CD4-positive, alpha-beta T cell treated with Interleukin-21 for 1 hour (primary cell): ENCODE measurements at places on chromosomes 7 and 10.

GRCh38 chr10:90313576-90314325 lies 544.1 kb downstream of the HTR7 start:
- no peak for DNase-seq

DNA sequence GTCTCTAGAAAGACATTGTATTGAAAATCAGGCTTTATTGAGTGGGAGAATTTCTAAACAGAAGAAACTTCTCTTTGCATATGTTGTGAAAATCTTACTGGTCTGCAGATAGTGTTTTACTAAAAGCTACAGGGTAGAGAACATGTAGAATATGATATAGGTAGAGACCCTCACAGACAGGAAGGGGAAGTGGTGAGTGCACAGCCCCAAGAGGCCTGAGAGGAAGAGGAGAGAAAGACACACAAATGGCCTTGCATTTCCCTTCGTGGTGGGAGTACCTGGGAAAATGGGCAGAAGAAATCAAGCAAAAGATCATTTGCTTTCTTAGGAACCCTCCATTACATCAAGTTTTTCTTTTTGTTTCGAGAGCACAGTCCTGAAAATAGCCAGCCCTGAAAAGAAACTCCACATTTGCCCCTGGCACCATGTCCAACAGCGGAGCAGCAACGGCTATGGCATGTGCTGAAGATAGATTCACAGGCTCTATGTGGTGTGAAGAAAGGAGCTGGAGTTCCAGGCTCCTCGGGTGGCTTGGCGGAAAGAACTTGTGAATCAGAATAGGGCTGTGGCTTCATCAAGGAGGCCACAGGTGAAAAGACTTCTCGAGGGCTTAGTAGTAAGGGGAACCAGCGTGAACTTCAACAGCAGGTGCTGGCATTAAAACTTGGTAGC lies 143.5 kb downstream of the CALCR start:
- DNase-seq: no peak

- DNase-seq: no peak
Observed at GRCh38 chr10:26700884-26701630, 3.6 kb downstream of the PDSS1 start.

DNA sequence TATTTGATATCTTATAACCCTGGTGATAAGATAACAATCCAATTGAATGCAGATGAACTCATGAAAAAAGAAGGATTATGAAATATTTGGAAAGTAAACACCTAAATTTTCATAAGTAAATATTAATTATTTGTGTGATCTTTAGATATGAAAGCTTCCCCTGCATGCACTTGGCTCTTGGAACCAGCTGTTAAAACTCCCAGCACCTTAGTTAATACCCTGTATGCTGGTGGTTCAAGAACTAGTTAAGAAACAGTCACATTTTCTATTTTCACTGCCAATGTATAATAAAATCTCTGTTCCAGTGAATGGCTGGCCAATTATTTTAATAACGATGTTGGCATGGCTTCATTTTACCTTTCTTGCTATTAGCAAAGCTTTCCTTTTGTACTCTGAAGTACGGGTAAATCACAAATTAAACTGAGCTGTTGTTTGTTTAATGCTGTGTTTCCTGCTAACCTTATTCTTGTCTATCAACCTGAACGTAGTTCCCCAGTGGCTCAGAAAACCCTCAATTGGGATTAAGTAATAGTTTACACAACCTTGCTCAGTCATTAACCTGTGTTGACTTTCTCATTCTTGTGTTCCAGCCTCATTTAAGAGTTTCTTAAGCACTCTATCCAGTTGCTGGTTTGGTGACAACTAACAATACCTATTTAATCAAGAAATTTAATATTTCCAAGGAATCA lies 38.9 kb downstream of the MET start:
- no peak for DNase-seq

- DNase-seq: no peak
Observed at GRCh38 chr7:120898715-120899499, 41.0 kb upstream of the TSPAN12 start.

GRCh38 chr10:75530299-75530698 lies 98.9 kb downstream of the LRMDA start:
- DNase-seq: no peak

DNA sequence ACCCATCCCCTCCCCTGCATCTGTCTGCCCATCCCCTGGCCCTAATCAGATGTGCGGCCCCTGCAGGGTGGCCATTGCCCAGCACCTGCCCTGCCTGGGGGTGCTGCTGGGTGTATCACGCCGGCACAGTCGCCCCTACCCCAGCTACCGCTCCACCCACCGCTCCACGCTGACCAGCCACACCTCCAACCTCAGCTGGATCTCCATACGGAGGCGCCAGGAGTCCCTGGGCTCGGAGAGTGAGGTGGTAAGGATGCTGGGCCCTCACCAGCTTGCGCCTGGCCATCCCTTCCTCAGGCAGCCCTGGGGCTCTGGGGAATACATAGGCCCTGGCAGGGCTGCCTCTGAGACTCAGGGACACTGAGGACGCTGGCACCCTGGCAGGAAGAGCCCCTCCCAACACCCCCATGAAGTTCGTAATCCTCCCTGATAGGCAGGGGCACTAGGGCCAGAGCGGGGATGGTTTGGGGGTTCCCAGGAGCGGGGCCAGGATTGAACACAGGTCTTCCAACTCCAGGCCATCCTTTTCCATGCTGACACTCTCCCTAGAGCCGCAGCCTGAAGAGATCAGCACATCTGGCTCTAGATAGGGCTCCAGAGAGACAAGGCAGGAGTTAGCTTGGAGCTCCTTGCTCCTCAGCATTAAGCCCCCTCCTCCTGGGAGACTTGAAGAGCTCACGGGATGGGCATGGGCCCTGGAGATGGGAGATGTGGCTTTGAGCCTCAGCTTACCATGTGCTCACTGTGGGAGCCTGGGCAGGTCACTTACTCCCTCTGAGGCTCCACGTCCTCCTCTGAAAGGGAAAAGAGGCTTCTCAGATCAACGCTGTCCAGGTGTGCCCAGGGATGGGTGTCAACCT lies 5.9 kb upstream of the LDB3 start:
- no peak for DNase-seq

- DNase-seq: no peak
Observed at GRCh38 chr10:52488606-52489485, 174.8 kb downstream of the DKK1 start.

- DNase-seq: no peak
Observed at GRCh38 chr10:34727595-34728033, 87.5 kb downstream of the PARD3 start.

GRCh38 chr7:1463676-1464223 lies 4.5 kb upstream of the MICALL2 start:
- DNase-seq: no peak

DNA sequence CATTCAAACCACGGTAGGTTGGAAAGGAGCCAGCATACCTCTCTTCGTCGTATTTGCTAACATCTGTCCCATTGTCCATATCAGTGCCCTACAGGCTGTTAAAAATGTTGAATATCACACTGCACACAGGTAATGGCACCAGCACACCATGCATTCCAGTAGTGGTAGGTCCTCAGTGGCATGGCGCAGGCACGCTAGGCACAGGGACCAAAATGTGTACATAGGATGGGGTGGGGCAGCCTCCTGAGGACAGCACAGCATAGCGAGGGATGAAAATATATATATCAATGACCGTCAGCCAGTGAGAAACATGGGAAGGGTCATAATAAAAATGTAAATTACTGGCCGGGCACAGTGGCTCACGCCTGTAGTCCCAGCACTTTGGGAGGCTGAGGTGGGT lies 99.9 kb upstream of the CTBP2 start:
- DNase-seq: no peak

DNA sequence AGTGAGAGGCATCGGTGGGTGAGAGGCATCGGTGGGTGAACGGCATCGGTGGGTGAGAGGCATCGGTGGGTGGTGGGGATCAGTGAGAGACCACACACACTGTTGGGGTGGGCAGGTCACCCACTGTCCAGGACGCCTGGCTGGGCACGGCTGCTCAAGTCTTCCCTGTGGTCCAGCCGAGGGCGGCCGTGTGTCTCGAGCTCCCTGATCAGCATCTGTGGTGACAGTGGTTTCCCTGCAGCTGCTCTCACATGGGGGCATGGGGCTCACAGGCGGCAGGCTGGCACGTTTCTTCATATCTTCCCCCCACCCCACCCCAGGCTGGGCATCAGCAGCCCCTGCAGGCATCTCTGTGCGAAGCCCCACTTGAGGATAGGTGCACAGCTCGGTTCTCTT lies 78.2 kb downstream of the NKX6-2 start:
- DNase-seq: no peak

DNA sequence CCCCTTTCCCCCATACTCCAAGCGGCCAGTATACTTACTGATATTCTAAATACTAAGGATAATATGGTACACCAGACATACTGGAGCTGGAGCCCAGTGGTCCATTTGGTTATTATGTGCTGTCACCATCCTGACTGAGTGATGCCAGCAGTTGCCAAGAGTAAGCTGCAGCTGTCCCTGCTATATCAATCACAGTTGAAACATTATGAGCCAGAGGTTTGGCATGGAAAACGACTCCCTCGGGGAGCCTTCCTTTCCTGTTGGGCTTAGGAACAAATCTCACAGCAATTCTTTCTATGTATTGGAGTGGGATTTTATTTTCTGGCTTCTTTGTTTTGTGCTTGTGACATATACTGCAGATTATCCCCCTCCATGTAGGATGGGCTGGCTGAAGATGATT lies 32.6 kb downstream of the STRIP2 start:
- no peak for DNase-seq

- DNase-seq: no peak
Observed at GRCh38 chr7:150891740-150892139, 39.4 kb downstream of the AOC1 start.

- no peak for DNase-seq
Observed at GRCh38 chr10:52455098-52455497, 141.0 kb downstream of the DKK1 start.

DNA sequence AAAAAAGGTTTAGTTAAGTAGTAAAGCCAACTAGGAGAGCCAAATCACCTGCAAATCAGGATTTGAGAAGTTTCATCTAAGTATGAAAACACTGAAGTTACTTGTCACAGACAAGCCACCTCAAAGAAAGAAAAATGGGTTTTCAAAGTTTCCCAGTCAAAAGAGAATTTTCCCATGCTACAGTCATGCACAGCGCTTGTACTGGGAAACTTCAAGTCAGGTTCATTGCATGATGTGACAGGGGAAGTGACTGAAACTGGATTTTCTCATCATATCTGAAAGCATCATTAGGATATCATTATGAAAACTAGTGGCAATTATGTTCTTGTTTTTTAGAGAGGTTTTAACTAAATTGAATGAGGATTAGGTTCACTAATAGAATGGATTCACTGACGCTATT lies 167.0 kb downstream of the SGMS1 start:
- DNase-seq: no peak

GRCh38 chr7:66776800-66777442 lies 36.4 kb downstream of the RABGEF1 start:
- no peak for DNase-seq

DNA sequence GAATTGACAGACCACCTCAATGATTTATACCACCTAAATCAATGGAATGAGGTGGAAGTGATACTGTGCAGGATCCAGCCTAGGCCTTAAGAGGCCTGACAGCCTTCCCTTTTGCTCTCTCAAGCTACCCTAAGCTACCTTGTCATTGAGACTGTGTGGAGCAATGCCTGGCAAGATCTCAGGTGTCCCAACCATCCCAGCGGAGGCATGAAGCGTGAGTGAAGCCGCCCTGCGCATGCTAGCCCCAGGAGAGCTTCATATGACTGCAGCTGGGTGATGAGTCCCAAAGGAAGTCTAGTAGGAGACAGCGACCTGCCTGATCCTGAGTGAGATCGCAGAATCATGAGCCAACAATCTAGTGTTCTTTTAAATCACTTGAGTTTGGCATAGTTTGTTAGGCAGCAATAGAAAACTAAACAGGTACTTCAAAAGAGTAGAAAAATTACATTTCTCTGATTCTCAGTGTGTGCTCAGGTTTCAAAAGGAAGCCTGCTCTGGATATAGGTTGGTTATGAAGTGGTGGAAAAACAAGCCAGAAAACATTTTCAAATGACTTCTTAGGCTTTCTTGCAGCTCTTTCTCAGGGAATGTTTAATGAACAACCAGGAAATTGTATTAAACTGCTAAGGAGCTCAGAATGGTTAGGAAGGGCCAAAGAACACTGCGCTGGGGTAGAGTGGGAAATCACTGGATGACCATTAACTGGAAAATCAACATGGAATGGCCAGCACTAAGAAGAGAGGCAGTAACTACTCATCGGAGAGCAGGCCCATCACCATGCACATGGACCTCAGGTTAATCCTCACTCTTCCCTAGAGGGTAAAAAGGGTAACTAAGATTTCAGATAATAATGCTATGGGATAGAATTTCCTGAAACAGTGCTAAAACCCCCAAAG lies 535.2 kb downstream of the PHTF2 start:
- DNase-seq: no peak

GRCh38 chr10:58651040-58651439 lies 138.4 kb downstream of the BICC1 start:
- DNase-seq: no peak

DNA sequence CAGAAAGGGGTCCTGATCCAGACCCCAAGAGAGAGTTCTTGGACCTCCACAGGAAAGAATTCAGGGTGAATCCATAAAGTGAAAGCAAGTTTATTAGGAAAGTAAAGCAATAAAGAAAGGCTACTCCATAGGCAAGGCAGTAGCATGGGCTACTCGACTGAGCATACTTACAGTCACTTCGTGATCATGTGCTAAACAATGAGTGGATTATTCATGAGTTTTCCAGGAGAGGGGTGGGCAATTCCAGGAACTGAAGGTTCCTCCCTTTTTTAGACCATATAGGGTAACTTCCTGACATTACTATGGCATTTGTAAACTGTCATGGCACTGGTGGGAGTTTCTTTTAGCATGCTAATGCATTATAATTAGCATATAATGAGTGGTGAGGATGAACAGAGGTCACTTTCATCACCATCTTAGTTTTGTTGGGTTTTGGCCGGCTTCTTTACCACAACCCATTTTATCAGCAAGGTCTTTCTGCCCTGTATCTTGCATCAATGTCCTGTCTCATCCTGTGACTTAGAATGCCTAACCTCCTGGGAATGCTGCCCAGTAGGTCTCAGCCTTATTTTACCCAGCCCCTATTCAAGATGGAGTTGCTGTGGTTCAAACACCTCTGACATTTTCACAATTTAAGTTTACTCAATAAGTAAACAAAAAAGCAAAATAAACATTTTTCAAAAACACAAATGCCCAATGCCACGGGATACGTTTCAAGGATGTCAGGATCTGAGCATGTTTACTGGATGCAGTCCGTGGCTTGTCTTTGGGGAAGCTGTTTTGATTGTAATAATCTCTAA lies 37.0 kb downstream of the ALOX5 start:
- no peak for DNase-seq

DNA sequence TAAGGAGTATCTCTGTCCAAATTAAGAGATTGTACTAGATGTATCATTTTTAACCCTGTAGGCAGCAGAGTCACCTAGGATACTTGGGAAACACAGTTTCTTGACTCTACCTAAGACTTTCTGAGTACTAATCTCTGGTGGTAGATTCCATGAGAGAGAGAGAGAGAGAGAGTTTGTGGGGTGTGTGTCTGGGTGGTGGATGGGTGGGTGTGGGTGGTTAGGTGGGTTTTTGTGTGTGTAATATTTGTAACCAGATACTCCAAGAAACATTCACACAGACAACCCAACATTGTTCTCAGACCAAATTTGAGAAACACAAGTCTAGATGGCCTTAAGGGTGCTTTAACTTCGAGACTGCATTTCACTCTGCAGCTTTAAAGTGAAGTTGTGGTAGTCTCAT lies 215.2 kb downstream of the PRKG1 start:
- DNase-seq: no peak
